ENCODE measurements at places on chromosomes 13 and 19. TPM values are rescaled to one million over a fixed set of nuclear protein-coding genes. Genes with fewer than 3 reads are reported as not detected.

CIC gene
- 84.7 TPM for total RNA-seq

DNA sequence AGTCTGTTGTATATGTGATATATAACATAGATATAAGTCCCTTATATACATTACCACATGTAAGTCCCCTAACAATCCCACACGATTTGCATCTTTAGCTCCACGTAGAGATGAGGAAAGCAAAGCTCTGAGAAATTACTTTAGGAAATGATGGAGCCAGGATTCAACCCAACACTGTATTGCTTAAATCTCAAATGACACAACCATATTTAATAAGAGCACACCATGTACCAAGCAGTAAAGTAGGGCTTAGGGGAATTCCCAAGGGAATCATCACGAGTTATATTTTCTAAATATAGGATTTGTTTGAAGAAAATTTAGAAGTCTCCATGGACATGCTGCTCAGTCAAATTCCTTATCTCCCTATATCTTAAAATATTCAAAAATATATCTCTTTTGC, 61.3 kb upstream of the POMP start:
- H3K4me1 ChIP-seq: no peaks in the 10 kb centered on the region
- DNase-seq: no peak

DNA sequence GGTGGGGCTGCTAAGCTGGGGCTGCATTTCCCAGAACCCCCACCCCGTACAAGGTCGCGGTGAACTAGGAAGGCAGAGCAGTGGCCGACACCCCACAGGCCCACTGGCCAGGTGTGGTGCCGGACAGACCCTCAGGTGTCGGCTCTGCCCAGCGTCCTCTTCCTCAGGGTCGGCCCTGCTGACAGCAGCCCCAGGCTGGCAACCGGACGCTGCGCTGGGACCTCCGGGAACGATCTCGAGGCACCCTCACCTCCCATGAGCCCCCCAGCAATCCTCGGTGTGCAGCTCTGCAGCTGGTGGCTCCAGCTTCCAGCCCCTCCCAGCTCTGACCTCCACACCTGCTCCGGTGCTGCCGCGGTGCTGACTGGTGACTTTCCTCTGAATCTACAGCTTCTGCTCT, 142.9 kb upstream of the SPACA7 start:
- H3K4me3 ChIP-seq: no peak overlapping the region
- peaks cover 8% of the 10 kb centered on the region for H3K27me3 ChIP-seq
- no peaks in the 10 kb centered on the region for H3K4me1 ChIP-seq
- no peak for DNase-seq

ZNF573 gene
- total RNA-seq: 37.8 TPM

All from naive thymus-derived CD8-positive, alpha-beta T cell (primary cell).